ENCODE measurements at places on chromosomes 1 and 21.
A peak's percentile ranks its signal among the peaks of the same experiment; 100 is the strongest.

DNA sequence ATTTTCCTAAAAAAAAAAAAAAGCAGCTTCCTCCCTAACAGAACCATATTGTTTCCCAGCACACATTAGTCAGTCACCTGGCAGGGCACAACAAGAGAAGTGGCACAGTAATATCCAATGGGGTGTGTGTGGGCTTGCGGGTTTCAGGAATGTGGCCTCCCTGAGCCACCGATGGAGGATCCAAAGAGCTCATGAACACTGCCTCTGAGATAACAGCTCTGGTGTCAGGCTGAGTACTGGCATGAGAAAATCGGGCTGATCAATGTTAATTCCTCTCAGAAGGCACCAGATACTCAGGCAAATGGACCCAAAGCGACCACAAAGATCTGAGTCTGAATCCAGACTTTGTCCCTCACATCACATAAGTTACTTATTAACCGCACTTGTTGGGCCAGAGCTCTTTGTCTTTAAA is 2.2 kb upstream of the LYPD8 start:
- no peak for DNase-seq

DNA sequence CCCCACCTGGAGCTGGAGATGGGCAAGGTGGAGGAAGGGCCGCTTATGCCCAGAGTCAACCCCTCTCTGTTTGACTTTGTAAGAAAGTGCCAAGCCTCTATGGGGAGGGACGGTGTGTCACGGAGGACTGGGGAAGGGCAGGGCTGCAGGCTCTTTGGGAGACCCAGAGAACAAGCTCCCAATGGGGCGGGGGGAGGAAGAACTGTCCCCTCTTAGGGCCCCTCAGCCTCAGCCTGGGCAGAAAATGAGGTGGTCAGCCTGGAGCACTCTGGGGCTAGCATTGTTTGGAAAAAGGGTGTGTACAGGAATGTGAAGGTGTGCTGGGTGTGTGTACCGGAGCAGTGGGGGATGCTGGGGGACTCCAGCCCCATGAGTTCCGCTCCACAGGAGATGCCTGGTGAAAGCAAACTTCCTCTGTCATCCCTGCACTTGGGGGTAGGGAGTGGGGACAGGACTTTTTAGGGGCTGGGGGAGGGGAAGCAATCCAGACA is 1.2 kb upstream of the INAVA start:
- DNase-seq: no peak

- DNase-seq: no peak
These were observed 41.0 kb upstream of the APOBEC4 start for GRCh38 chr1:183694066-183694465.

DNA sequence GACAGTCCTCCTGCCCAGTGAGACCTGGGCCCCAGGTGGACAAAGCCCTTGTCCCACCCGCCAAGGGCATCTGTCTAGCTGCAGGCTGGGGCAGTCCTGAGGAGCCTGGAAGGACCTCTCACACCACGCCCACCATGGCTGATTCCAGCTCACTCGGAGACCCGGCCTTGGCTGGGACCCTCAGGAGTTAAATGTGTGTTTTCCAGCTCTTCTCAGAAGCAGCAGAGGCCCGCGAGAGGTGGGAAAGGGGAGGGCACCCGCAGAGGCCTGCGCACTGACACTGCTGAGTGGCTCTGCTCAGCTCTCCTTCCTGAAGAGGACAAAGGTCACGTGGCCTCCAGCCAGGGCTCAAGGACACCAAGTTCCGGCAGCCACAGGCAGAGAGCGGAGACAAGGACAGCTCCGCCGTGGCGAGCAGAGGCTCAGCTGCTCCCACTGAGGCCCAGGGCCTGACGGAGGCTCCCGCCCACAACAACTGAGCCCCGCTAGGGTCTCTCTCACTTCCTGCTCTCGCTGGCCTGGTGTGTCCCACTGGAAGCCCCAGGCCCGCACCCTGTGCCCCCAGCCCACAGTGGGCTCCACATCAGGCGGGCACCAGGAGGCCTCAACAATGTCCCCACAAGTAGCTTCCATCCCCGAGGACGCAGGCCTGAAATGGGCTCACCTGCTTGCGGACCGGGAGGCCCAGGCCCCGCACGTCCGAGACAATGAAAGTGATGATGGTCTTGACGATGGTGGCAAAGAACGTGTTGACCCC is 16.9 kb downstream of the SLC19A1 start:
- no peak for DNase-seq

GRCh38 chr21:30227633-30228404 is 11.9 kb upstream of the CLDN8 start:
- no peak for DNase-seq

- DNase-seq: no peak
These were observed 14.1 kb downstream of the CDA start for GRCh38 chr1:20602851-20603450.

DNA sequence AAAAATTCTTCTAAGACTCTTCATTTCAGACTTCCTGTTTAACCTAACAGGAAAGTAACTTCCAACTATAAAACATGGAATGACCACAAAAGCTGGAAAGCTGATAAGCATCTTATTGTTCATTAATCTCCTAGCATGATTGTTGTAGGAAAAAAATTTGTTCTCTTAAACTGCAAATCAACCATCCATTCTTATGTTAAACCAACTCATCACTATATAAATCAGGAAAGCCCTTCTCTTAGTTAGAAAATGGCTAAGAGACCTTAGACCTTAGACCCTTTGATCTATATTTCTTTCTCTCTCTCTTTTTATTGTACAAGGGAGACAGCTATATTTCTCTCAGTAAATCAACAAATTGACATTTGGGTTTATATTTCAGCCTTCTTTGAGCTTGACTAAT is 101.4 kb downstream of the UBE2U start:
- DNase-seq: no peak

- DNase-seq: no peak
These were observed 160.0 kb downstream of the SEC16B start for GRCh38 chr1:177809819-177810218.

GRCh38 chr1:151871284-151872030 is 17.9 kb upstream of the THEM5 start:
- no peak for DNase-seq

GRCh38 chr1:46822248-46822826 is 23.5 kb downstream of the CYP4B1 start:
- DNase-seq: no peak

DNA sequence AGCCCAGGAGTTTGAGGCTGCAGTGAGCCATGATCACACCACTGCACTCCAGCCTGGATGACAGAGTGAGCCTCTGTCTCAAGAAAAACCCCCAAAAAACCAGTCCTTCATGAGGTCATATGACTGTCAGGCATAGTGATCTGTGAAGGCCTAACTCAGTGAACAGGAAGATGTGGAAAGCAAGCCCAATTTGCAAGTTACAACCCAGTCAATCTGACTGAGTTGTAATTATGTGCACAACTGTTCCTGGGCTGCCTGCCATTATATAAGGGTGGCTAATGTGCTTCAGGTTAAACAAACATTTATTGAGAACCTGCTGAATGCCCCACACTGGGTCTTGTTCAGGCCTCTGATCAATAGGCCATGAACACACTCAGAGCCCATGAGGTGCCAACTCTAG is 38.2 kb upstream of the KIRREL1 start:
- no peak for DNase-seq

GRCh38 chr1:156600733-156601121 is 552 bp downstream of the GPATCH4 start:
- DNase-seq: no peak

DNA sequence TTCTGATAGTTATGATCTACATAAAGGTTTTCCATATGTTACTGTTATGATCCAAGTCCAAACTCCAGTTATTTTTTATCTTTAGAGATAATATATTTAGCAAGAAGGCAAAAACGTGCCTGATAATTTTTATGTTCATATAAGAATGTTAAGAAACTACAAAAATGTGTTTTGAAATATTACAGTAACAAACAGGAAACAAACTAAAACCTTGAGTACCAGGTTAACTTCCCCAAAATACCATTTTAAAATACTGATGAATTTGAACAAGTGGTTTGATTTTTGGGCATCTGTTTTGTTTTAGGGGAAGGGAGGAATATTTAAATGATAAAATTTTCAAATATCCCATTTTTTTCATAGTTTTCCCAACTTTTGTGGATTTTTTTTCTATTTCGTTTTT is 124.8 kb downstream of the NR5A2 start:
- DNase-seq: no peak

DNA sequence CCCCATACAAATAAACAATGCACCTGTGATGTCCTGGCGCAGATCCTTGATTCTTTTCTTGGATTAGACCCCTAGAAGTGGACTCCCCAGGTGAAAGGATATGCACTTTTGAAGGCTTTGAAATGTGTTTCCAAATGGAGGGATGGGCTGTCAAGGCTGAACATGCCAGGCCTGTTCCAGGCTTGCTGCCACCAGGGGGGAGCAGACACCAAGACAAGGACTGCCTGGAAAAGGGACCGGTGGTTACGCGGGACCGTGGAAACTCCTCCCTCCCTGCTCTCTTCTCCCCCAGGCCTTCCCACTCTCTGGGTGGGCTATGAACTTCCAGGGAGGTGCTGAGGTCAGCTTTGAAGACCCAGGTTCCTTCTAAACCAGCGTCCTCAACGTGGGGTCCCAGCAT is 12.7 kb downstream of the C1QB start:
- no peak for DNase-seq

DNA sequence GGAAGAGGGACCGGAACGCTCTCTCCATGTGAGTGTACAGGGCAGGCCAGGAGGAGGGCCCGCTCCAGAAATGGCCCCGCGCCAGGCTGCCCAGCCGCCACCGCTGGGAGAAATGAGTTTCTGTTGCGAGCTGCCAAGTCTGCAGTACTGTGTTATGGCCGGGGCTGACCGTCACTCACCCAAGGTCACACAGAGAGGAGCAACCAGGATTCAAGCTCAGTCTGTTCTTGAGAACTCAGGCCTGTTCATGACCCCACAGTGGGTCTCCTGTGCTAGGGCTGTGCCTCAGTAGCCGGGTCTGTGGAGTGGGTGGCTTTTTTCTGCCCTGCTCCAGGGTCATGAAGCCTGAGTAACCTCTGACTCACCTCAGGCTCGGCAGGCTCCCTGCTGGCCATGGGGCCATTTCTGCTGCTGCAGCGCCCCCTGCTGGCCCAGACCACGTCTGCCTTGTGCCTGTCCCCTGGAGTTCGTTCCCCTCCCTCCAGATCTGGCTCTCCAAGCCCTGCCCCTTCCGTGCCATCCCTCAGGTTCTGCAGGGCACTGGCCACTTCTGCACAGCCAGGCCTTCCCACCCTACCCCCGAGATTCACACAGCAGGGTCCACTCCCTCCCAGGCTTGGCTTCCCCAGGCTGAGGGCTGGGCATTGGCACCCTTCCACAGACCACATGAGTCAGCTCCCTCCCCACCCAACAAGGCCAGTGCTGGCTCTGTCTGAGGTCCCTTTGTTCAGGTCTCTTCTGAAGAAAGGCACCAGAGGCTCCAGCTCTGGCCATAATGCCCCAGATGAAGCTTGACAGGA is 51.8 kb downstream of the EDN2 start:
- DNase-seq: peak; percentile 55

DNA sequence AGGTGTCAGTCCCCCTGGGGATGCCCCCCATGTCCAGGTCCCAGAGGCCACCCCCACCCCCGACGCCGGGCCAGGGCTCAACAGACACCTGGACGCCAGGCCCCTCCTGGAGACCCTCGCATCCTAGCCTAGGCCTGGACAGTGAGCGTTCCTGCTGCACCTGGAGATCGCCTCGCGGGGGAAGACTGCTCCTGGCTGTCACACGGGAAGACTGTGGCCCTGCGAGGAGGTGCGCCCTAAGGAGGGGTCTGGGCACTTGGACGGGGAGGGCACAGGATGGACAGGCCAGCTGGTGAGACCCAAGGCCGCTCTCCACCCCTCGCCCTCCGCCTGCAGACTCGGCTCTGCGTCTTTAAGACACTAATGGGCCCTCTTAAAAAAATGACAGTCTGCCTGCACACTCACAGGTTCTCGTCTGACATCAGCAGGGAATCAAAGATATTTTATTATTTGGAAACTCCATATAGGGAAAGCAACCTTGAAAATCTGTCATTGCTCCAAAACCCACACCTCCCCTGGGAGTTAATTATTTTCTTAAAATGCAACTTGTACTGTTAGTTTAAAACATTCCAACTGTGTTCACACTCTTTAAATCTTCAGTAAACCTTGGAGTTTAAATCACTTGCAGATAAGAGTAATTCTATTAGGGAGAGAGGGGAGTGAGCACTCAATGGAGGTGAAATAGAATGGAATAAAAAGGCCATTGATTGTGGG is 45.6 kb upstream of the ACTRT2 start:
- DNase-seq: no peak

DNA sequence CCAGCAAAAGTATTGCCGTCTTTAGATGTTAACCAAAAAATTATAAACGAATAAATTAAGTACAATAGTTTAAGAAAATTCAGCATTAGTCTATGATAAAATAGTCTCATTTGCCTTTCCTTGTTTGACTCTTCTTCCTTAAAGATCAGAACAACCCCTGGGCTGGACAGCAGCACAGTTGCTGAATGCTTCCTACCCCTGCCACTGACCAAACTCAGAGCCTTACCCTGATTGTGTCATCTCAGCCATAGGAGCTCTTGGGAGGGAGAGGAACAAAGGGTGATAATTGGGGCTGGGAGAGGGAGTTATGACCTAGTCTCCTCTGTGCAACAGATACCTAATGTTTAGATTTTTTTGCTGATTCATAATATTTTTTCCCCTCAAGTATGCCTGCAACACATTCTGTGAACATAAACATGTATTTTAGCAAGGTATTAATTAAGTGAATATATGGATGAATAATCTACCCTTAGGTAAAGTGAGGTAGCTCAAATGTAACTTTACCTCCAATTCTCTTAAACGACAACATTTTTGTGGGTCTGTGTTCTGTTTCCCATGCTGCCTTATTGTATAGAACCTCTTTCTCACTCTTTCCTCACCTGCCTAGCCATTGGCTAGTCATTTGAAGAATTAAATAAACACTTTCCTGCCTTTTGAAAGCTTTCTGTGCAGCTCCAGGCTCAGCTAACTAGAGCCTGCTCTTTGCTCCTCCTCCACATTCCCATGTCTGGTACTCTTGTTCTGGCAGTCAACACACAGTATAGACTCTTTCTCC is 46.1 kb downstream of the FGGY start:
- DNase-seq: no peak

DNA sequence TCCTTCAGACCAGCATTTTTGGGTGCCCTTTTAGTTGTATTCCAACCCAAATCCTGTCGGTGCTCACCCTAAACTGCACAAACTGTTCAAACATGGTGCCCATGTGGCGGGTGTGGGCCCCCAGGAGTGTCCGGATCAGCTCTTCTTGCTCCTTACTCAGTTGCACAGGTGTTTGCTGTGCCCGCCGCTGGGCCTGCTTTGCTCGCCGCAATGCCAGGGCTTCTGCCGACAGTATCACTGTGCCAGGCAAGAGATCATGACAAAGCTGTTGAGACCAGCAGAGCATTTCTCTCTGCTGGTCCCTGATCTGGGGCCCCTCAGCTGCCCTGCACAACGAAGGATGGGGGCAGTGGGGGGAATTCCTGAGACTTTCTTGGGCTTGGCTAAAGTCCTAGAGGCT is 4.9 kb downstream of the NR1I3 start:
- no peak for DNase-seq

- DNase-seq: no peak
These were observed 37.2 kb upstream of the SLC9A1 start for GRCh38 chr1:27192039-27192529.

- DNase-seq: no peak
These were observed 1.5 kb downstream of the GPATCH4 start for GRCh38 chr1:156599811-156600210.

GRCh38 chr1:230219174-230220067 is 152.4 kb downstream of the GALNT2 start:
- DNase-seq: no peak

Measured in stimulated activated CD8-positive, alpha-beta memory T cell treated with anti-CD3 and anti-CD28 coated beads, Interleukin-4, amount 100 ng/mL, for 1 hour (primary cell).